ENCODE measurements at places on chromosomes 3 and 15.

DNA sequence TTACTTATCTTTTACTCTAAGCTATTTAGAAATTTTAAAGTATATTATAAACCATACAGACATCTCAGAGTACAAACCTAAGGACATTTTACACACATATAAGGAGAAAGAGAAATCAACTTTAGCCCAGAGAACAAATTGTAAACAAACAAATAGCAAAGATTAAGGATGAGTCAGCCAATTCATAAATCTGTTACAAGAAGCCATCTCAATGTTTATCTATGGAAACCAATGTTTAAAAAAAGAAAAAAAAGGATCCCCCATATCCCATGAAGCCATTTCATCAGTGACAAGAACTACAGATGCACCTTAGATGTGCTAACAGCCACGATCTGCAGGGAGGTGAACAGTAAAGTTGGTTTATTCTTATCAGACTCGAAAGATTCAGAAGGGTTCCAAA, 437.1 kb downstream of the SHQ1 start:
- no peak for DNase-seq

GRCh38 chr3:129507181-129507831, 21.1 kb upstream of the RHO start:
- DNase-seq: no peak

DNA sequence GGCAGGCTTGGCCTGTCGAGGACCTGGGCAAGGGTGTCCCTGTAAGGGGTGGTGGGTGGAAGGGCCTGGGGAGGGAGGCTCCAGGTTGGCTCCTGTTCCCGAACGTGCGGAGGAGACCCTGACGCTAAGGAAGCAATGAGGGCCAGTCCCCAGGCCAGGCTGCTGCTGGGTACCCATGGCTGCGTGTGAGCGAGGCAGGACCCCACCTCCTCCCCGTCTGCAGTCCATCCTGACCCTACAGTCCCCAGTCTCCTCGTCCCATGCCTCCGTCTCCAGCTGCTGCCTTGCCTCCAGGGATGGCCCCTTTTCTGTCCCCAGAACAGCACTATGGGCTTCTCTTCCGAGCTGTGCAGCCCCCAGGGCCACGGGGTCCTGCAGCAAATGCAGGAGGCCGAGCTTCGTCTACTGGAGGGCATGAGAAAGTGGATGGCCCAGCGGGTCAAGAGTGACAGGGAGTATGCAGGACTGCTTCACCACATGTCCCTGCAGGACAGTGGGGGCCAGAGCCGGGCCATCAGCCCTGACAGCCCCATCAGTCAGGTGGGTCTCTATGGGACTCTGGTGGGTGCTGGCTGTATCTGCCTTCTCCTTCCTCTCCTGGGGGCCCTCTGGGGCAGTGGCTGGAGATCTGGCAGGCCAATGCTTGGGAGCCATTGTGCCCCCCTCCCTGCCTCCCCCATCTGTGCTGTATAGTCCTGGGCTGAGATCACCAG, 571 bp downstream of the FES start:
- no peak for DNase-seq

- no peak for DNase-seq
These were observed 15.4 kb upstream of the CSPG4 start for GRCh38 chr15:75727851-75728715.

- no peak for DNase-seq
These were observed at the start of gene LCTL for GRCh38 chr15:66565741-66566144. TSS of gene LCTL (minus strand) at chr15:66565998. CDS start at chr15:66565365, 633 bp downstream.

DNA sequence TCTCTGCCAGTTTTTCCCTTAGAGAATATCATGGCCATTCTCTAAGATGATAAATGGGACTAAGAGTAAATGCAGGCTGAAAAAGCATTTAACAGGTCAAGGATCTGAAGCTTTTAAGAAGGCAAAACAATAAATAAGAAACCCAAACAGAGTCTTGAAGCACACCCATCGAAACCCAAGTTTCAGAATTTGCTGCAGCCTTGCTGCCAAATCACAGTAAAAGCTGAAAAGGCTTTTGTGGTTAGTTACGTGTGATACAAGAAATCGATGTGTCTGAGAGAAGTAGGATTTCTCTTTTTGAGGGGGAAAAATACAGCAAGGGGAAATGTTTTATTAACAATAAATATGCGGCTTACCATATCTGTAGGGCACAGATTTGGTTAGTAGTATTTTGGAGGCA, 92.0 kb downstream of the IGF1R start:
- no peak for DNase-seq

DNA sequence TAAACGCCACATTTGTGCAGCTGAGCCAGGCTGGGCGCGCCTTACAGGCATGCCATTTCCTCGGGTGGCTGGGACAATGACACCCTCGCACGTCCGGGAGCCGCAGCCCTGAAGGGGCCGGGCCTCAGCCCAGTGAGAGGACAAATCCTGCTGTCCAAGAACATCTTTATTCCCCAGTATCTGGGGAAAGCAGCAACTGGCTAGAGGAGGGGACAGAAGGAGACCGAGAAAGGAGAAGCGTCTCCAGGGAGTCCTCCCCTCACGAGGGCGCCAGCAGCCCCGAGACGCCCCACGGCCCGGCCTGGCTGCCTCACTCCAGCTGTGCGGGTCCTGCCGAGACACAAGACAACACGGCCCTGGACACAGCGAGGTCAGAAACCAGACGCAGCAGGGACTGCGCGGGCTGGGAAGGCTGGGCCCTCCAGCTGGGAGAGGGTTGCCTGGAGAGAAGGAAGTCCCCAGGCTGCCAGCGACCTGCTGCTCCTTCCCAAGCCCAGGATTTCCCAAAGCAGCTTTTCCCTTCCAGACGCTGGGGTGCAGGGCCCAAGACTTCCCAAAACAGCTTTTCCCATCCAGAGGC, 130.2 kb downstream of the CHSY1 start:
- no peak for DNase-seq

DNA sequence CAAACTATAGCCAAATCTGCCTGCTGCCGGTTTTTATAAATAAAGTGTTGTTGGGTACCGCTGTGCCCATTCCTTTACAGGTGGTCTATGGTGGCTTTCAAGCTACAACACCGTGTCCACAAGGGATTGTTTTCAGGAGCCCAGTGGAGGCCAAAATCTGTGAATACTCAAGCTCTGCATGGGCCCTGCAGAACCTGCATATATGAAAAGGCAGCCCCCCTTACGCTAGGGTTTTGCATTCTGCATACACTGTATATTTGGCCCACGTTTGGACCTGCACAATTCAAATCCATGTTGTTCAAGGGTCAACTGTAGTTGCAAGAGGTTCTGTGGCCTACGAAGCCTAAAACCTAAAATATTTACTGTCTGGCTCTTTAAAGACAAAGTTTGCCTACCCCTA, 122.2 kb upstream of the TLE3 start:
- DNase-seq: no peak
